ENCODE measurements at places on chromosomes 12 and 14.

DNA sequence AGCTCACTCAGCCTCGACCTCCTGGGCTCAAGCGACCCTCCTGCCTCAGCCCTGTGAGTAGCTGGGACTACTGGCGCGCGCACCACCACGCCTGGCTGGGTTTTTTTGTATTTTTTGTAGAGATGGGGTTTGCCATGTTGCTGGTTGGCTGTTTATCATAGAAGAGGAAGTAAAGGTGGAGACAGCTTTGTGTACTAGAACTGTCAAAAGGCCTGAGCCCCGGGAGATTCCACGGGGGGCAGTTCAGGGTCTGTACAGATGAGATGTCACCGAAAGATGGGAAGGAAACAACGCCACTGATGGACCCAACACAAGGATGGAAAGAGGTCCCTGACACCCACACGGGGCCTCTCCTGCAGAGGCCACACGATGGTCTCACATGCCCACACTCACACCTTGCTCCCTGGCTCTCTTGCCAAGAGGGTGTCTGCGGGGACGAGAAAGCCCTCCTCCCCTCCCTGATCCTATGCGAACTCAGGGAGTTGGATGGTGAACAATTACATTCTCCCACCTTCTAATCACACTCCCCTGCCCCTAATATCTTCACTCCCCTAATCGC is 66.6 kb downstream of the KDM2B start:
- DNase-seq, result no peak

DNA sequence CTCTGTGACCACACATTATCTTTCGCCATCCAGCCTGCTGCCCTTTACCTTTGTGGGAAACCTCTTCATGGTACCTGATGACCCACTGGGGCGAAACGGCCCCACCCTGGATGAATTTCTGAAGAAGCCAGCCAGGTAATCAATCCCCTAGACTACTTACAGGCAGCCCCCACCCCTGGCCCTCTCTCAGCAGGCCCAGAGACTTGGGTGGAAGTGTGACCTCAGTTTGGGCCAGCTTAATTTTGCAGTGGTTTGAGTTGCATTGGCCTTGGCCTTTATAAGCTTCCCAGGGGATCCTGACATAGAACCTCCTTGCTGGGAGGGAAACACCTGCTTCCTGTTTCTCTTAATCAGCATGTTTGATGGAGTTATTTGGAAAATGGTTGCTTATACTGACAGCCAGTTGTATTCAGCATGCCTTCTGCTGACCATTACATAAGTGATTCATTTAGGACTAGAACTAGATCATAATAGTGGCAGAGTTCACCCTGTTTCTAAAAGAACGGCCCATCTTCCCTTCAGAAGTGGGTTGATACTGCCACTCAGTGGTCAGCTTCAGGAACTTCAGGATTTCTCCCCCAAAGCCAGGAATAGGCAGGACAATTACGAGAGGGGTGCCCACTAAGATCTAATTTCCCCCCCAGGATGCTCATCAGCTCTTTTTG is 6.1 kb downstream of the SDR39U1 start:
- DNase-seq, result no peak

- DNase-seq, result no peak
Measured at GRCh38 chr14:65791191-65791981, 378.9 kb downstream of the FUT8 start.

DNA sequence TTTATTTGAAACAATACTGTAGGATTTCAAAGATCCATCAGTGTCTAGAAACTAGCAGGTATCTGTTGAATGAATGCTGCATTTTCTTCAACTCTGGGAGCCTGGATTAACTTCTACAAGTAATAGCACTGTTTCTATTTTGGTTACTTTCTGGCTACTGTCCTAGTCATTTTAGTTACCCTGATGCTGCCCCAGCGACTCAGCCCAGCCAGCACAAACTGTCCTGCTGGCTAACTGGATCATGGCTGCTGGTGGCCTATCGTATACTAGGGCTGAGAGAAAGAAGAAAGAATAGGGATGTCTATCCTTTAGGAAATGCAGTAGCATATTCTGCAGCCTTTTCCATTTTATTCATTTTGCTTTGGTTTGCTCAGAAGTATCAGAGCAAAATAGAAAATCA is 53.9 kb downstream of the NTN4 start:
- DNase-seq, result no peak

DNA sequence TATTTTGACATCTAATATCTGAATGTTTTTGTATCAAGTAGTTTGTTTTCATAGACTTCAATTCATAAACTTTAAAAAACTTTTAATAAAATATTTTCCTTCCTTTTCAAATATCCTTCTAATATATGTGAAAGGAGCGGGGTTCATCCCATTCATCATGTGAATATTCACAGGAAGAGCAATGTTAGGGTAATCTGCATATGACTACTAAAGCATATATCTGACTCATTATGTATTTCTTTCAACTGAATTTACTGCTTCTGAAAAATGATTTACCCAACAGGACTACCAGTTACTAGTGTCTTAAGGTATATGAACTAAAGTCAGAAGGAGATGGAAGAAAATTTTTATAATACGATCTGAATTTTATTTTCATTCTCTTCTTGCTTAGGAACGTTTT is 30.5 kb downstream of the DHRS7 start:
- no peak for DNase-seq

DNA sequence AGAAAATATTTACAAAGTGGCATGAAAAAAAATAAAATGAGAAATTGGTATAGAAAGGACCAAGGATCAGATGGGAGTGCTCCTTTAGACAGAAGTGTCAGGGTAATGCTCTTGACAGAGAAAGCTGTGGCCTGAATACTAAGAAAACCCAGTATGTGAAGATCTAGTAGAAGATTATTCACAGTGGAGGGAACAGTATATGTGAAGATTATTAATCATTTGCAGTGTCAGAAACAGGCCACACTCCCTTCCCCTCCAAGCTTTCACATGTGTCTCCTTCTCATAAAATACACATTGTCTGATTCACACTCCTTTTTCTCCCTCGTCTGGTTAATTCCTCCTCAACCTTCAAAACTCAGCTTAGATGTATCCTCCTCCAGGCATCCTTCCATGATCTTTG is 41.3 kb downstream of the CAPS2 start:
- no peak for DNase-seq

- no peak for DNase-seq
Measured at GRCh38 chr12:32032205-32032810, 73.1 kb downstream of the RESF1 start.

GRCh38 chr12:96858162-96858561 is 48.9 kb upstream of the NEDD1 start:
- no peak for DNase-seq

GRCh38 chr12:111249018-111249370 is 119.9 kb downstream of the PHETA1 start:
- no peak for DNase-seq

DNA sequence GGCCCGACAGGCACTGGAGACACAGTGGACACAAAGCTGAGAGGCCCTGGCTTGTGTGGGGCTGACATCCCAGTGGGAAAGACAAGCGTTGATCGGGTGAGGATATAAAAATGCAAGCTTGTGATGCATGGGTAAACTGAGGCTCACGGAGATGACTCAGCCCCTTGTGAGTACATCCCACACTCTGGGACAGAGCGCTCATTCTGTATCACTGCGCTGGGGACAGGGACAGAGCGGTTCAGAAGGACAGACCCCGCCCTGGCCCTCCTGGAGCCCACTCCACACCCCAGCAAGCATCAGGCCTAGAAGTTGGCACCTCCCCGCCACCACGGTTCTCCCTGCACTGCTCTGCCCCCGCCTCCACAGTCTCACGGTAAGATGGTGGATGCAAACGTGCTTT is 156.3 kb downstream of the PIWIL1 start:
- DNase-seq, result no peak

- DNase-seq, result no peak
Measured at GRCh38 chr12:15368812-15369211, 46.5 kb downstream of the PTPRO start.

- DNase-seq, result no peak
Measured at GRCh38 chr14:36052063-36052462, 124.5 kb downstream of the PTCSC3 start.

DNA sequence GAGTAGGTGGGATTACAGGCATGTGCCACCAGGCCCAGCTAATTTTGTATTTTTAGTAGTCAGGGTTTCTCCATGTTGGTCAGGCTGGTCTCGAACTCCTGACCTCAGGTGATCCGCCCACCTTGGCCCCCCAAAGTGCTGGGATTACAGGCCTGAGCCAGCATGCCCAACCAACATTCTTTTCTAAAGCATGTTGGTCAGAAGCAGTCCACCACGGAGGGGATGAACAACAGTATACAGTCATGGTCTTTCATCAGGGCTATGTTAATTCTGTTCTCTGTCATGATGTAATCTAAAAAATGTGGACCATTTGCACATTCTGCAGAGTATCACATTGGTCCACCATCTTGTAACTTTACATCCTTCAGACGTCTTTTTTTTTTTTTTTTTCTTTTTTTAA is 3.6 kb downstream of the MRPL51 start:
- no peak for DNase-seq

- DNase-seq, result no peak
Measured at GRCh38 chr14:30227876-30228275, 300.2 kb upstream of the PRKD1 start.

DNA sequence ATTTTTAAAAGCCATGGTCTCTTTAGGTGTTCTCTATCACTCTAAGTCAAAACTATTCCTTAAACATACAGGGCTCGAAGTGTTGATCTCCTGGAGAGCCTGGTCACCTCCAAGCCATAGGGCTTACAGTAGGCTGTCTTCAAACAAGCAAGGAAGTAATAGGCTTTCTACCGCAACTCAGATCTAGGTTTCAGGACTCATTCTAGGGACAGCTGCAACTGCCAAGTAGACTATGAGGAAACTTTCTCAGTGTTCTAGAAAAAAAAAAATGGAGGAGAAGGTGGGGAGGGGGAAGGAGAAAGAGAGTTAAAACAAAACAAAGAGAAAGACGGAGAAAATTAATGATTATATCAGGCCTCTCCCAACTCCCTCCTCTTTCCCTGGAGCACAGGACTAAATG is 106.9 kb upstream of the ETV6 start:
- no peak for DNase-seq

GRCh38 chr12:118120579-118121363 is 15.2 kb upstream of the PEBP1 start:
- no peak for DNase-seq

DNA sequence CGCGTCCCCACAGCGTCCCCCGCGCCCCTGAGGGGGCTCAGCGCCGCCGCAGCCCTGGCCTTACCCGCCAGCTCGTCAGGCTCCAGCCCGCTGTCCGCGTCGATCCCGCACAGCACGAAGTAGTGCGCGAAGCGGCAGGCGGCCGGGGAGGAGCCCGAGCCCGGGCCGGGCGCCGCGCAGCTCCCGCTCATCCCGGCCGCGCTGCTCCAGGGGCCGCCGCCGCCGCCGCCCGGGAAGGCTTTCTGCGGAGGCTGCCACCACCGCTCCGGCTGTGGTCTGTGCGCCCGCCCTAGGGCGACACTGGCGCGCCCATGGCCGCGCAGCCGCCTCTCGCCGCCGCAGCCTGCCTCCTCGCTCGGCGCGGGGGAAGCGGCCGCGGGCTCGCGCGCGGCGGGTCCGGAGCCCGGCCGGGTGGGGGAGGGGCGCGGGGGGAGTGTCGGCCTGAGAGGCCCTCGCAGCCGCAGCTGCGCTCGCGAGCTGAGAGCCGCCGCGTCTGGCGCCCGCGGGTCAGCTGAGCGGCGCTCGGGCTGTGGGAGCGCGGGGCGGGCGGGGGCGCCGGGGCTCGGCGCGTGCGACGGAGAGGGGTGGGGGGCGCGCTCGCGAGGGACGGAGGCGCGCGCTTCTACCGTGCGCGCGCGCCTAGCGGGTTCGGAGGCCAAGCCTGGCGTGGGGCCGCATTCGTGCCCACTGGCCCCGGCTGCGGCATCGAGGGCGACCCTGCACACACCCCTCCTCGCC is at the start of gene DENND5B:
DENND5B (minus strand) TSS at position 495 of the 738 bp plus-strand sequence; CDS start at position 191, 304 bp downstream.
- DNase-seq, result no peak

DNA sequence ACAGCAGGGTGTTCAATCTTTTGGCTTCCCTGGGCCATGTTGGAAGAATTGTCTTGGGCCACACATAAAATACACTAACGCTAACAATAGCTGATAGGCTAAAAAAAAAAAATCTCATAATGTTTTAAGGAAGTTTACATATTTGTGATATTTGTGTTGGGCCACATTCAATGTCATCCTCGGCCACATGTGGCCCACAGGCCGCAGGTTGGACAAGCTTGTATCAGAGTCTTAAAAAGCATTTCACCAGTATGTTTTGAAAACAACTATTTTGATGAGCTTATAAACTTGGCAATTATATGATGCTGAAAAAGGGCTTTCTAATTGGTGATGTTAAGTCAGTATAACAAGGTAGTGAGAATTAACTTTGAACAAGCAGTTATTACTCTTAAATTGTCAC is 78.9 kb downstream of the PIK3C2G start:
- DNase-seq, result no peak

- DNase-seq, result no peak
Measured at GRCh38 chr12:2013527-2014223, 9.4 kb upstream of the DCP1B start.

DNA sequence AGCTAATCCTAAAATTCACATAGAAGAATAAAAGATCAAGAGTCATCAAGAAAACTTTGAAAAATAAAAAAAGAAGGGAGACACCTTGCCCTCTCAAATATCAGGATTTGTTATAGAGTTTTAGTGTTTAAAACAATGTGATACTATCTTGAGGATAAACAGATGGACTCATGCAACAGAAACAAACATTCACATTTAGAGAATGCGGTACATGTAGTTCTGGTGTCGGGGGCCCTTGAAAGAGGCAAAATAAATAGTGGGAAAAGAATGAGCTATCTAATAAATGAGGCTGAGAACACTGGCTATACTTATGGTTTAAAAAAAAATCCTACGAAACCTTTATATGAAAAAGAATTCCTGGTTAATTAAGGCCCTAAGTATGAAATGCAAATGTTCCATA is 127.7 kb downstream of the LLPH start:
- no peak for DNase-seq

- DNase-seq, result no peak
Measured at GRCh38 chr14:85402569-85403162, 127.3 kb upstream of the FLRT2 start.

DNA sequence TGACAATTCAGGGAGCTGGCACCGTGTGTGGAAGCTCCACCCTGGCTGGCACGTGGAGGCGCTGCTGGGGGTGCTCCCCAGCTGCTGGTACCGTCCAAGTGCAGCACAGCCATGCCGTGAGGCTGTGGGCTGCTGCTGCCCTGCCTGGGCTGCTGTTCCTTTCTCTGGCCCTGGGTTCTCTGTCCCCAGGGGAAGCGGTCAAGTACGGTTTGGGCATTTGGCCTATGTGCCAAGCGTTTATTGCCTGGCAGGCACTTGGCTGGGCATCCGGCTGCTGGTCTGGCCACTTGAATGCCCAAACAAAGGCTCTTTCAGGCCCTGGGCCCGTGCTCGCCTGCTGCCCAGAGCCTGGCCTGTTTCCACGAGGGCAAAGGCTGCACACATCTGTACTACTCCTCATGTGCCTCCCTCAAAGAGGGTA is 39.6 kb downstream of the RHOF start:
- DNase-seq, result no peak

- DNase-seq, result no peak
Measured at GRCh38 chr14:90451961-90452360, 55.1 kb downstream of the CALM1 start.

DNA sequence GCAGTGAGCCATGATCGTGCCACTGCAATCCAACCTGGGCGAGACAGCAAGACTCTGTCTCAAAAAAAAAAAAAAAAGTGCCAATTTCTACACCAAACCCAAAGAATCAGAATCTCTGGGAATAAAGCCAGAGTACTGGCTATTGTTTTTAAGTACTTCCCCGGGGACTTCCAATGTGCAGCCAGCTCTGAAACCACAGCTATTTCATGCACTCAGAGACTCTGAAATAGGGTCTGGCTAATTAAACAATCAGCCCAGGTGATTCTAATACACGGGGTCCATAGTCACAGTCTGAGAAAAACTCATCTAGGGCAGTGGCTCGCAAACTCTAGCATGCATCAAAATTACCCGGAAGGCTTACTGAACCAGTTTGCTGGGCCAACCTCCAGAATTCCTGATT is 56.3 kb downstream of the SIX6 start:
- DNase-seq, result no peak

All from activated naive CD8-positive, alpha-beta T cell treated with anti-CD3 and anti-CD28 coated beads, Interleukin-2, amount 50 U/mL, for 16 hours (primary cell).